Cortex of kidney (tissue), 1 donor: ENCODE measurements at places on chromosomes 2 and 18.

GRCh38 chr2:9692456-9693195, 61.8 kb upstream of the YWHAQ start:
- DNase-seq: no peak

- DNase-seq: no peak
Measured at GRCh38 chr2:25335971-25336370, 5.8 kb downstream of the DNMT3A start.

DNA sequence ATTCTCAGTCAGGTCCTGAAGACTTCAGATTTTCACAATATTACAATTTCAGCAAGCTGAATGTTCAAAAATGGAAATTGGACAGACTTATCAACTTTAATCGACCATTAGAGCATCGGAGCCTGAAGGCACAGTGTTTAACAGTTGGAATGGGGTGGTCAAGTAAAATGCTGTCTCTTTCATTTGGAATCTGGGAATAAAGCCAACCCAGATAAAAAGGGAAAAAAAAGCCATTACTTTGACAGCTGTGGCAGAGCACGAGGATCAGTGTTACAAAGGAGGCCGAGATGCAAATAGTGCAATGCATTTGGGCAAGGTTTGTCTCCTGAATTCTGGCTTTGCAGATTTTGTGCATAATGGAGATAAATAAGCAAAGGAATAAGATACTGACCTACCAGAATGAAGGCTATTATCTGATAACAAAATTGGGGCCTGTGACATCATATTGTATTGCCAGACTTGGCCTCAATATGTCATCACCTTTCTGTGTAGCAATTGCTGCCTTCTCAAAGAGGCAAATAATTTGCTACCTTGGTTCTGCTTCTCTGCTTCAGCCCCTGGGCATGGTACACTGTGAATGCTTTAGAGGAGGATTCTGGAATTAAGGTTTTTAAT, 277.5 kb upstream of the KLHL29 start:
- DNase-seq: no peak

DNA sequence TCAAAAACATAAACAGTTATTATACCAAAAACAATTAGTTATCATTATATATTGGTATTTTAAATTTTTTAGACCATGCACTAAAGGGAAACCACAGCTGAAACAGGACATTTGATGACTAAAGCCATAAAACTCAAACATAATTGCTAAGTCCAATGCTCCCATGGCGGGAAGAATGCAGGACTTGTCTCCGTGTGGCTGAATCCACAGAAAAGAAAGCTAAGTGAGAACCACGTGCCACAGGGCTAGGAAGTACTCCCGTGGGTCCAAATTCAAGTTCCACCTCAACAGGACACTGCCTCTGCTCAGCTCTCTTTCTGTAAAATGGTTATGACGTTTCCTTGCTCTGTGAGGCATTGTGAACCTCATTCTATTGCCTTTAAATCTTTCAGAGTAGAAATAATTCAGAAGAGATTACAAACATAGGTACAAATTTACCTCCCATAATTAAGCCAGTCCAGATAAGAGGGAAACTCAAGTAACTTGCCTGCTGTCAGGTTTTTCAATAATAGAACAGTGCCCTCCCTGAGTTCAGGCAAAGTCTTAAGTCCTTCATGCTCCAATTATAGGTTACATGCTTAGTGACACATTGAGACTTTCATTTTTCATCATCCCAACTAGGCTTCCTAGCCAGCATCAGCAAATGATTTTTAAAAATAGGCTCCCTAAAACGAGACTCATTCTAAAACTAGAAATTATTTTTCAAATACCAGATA, 36.7 kb downstream of the FTCDNL1 start:
- no peak for DNase-seq

DNA sequence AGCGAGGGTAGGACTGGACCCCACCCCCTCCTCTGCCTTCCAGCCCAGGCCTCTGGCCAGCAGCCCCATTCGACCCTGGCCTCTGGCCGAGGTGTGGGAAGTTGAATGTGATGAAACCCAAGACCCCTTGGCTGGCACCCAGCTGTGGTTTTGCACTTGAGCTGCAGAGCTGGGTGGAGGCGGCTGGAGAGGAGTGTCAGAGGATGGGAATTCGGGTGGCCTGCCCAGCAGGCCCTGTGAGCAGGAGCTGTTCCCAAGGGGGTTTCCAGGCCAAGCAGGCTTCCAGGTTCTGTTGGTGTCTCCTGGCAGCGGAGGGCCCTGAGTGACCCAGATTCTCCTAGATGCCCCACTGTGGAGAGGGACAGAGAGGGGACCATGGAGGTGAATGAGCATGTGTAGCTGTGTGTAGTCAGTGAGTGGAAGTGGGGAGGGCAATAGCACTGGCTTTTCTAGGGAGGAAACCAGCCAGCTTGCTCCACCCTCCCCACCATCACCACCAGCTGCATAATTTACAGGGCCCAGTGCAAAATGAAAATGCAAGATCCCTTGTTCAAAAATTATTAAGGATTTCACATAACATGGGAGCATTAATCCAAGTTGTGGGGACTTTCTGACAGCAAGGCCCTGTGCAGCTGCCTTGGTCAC, 172.2 kb upstream of the HAAO start:
- DNase-seq: no peak

DNA sequence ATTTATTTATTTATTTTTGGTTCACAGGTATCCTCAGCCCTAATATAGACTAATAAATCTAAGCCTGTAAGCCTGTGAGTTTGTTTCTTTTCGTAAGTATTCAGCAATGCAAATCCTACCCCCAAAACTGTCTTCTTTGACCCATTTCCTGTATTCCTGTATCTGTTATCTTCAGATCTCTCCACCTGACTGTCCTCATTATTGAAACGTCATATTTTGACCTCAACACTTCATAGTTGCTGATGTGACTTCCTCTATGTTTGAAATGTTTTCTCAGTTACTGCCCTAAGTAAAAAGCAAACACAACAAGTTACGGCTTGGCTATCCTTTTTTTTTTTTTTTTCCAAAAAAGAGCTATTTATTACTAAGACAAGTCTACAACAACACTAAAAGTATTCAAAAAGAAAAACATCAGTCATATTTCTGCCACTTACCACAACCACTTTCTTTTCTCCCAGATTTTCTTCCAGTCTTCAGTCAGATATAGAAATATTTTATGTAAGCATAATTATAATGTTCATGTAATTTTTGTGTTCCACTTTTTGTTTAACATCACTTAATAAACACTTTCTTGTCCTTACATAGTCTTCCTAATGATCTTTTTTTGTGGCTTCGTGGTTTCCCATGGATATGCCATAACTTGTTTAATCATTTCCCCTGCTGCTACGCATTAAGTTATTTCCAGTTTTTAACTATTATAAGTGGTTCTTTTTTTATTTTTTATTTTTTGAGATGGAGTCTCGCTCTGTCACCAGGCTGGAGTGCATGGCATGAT, 45.0 kb upstream of the EML4 start:
- no peak for DNase-seq
